HT-29 (cell line): ENCODE measurements at places on chromosomes 1 and 21.

- DNase-seq: no peak
Measured at GRCh38 chr1:172460177-172460576, 16.3 kb upstream of the PIGC start.

DNA sequence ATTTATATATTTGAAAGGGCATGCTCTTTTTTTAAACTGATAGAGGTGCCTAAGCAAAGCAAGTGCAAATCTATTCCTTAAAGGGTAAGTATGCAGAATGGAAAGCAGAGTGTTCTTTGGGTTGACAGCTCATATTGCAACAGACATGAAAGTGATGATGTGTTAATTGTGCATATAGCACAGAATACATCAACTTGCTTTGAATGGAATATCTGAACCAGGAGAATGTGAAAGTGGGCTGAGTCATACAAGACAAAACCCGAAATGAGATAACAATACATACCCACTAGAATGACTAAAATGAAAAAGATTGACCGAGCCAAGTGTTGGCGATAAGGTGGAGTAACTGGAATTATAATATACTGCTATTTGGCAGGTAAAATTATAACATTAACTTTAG, 4.3 kb downstream of the CR1 start:
- no peak for DNase-seq

DNA sequence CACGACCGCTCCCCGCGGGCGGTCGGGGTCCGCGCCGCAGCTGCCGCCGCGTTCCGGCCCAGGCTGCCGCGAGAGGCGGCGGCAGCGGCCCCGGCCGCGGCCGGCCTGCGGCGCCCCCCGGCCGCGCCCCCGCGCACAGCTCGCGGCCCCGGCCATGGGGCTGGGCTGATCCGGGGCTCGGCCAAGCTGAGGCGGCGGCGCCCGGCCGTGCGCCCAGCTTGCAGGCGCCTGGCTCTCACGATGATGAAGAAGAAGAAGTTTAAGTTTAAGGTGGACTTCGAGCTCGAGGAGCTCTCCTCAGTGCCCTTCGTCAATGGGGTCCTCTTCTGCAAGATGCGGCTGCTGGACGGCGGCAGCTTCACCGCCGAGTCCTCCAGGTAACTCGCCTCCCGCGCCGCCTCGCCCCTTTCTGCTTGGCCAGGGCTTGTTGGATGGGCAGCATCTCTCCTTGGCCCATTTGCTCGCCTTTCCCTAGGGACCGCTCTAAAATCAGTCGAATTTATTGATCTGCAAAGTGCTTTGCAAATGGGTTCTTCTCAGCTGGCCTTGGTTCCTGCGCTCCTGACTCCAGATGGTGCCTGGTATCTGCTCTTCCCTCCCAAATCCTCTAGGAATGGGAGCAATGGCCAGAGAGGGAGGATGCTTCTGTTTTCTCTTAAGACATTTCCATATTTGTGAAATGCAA, 431 bp downstream of the EEIG2 start:
- peak; percentile 22 for DNase-seq

DNA sequence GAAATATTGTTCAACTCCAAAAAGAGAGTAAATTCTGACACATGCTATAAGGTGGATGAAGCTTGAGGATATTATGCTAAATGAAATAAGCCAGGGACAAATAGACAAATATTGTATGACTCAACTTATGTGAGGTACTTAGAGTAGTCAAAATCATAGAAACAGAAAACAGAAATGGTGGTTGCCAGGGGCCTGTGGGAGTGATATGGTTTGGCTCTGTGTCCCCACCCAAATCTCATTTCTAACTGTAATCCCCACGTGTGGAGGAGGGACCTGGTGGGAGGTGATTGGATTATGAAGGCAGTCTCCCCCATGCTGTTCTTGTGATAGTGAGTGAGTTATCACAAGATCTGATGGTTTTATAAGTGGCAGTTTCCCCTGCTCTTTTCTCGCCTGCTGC, 24.7 kb upstream of the DISP1 start:
- no peak for DNase-seq

GRCh38 chr1:153291514-153291913, 21.2 kb downstream of the PGLYRP3 start:
- DNase-seq: no peak

GRCh38 chr1:20373286-20373685, 82.6 kb downstream of the VWA5B1 start:
- no peak for DNase-seq

DNA sequence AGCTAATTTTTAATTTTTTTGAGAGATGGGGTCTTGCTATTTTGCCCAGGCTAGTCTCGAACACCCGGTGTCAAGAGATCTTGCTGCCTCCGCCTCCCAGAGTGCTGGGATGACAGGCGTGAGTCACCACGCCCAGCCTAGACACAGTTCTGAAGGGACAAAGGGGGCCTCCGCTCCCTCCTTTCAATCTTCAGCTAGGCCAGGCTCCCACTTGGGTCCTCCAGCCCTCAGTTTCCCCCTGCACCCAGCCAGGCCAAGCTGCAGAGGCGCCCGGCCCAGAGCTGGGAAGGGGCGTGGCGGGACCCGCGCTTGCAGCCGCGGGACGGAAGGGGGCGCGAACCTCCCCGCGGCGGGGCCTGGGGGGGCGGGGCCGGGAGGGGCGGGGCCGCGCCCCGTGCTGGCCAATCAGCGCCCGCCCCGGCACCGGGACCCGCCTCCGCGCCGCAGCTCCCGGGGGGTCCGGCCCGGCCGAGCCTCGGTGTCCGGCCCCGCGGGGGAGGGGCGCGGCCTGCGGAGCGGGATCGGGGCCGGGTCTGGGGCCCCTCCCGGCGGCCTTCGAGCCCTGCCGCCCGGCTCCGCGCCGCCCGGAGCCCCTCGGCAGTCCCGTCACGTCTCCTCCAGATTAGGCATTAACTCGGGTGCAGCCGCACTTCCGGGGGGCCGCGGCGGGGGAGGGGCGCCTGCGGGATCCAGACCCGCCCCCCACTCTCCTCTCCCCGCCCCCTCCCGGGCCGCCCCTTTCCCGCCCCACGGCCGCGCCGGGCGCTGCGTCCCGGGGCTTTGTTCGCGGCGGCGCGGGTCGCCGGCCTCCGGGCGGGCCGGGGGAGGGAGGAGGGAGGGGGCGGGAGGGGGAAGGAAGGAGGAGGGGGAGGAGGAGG, 559 bp upstream of the AGRN start:
- DNase-seq: peak; percentile 90

DNA sequence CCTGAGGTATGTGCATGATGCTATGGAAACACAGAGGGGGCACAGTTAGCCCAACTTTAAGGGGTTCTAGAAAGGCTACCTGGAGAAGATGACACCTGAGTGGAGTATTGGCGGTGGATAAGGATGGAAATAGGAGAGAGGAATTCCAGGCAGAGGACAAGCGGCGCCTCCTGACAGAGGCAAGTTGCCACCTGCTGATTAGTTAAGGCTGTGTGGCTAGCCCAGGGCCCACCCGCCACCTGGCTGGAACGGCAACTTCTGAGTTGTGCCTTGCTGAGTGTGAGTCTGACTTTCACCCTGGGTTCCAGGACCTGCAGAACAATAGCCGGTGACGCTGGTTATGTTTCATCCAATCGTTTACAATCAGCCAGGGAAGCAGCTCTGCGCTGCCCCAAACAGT, 126.9 kb upstream of the LMO4 start:
- no peak for DNase-seq

- DNase-seq: no peak
Measured at GRCh38 chr1:221336126-221336525, 405.8 kb downstream of the DUSP10 start.

DNA sequence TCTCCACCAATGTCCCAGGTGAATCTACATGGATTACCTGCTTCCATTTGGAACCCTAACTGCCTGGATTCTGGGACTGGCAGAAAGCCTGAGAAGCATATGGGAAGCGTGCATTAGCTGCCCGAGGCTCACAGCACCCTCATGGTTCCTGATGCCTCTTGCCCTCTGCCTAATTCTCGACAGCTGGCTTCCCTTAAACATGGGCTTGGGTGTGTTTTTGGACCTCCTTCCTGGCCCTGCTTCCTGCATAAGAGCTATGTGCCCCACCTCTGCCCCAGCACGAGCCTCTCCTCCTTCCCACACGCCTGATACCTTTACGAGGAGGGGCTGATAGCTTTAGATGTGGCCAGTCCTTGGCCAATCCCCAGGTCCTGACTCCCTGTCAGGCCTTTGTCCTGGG, 152.4 kb upstream of the HMGB4 start:
- no peak for DNase-seq

GRCh38 chr1:31595836-31596736, 19.8 kb downstream of the TINAGL1 start:
- DNase-seq: no peak

GRCh38 chr1:30146448-30146847, 576.9 kb downstream of the MATN1 start:
- no peak for DNase-seq

- no peak for DNase-seq
Measured at GRCh38 chr1:187680823-187681222, 852.1 kb downstream of the PLA2G4A start.

GRCh38 chr1:29478151-29478791, 241.9 kb downstream of the PTPRU start:
- no peak for DNase-seq

GRCh38 chr1:166167572-166167925, 748 bp upstream of the FAM78B start:
- peak; percentile 19 for DNase-seq

DNA sequence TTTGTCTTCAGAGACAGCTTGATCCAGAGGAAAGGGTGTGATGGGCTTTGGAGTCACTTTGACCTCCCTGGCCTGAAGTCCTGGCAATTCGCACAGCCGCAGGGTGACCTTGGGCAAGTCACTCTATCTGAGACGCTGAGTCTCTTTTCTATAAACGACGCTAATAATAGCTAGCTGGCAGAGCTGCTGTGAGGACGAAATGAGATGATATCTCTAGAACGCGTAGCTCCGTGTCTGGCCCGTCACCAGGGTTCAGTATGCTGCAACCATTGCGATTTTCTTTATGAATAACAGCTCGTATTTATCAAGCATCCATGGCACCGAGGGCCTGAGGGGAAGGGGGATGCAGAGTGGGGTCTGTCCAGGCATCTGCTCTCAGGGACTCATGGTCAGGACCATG, 58.7 kb downstream of the IGSF21 start:
- DNase-seq: no peak

DNA sequence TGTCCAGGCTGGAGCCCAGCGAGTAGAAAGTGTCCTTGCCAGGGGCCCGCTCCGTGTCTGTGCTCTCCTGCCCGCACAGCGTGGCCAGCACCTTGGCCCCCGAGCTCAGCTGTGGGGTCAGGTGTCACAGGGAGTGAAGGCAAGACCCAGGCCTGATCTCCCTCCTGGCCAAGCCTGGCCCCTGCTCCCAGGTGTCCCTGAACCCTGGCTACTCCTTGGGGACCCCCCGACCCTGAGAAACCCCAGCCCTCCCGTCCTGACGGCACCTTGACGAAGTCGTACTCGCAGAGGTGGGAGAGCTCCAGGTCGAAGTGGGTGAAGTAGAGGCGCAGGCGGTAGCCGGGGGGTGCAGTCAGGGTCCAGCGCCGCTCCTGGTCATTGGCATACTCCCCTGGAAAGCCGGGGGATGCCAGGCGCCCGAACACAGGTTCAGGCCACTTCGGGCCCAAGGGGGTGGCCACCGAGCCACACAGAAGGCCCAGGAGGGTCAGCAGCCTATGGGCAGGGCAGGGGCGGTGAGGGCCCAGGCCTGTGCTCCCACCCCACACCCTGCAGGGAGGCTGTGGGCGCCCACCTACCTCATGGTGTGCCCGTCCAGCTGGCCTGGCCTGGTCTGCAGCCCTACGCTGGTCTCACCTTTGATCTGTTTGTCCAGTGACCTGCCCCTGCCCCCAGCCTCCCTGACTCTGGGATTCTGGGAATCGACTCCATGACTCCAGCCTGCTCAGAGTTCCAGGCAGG, at the start of gene MASP2:
TSS of gene MASP2 (minus strand) at position 615 of the 741 bp plus-strand sequence. CDS start at position 583, 32 bp downstream.
- DNase-seq: no peak

- no peak for DNase-seq
Measured at GRCh38 chr1:234405676-234406075, 32.4 kb downstream of the COA6 start.

GRCh38 chr1:207284209-207284897, 37.1 kb upstream of the CD55 start:
- DNase-seq: peak; percentile 44

GRCh38 chr1:112507921-112508277, 866 bp upstream of the WNT2B start:
- DNase-seq: no peak

DNA sequence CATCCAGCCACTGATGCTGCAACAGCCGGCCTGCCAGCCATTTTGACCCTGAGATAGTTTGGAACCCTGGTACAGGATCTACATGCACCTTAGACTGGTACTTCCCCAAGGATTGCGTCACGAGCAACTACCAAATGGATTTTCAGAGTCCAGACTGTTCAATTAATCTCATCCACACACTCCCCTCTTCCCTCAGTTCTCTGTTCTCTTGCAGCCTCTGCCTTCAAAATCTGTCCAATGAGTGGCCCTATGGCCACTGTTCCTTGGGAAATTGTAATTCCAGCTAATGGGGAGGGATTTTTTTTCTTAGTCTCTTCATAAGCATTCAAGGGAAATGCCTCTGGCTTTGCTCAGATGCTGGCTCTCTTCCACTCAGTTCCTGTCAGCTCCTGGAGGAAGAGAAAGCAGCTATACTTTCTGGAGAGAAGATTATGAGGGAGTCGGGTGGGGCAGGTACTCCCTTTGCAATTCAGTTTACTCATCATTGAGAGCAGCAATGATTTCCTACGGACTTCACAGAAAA, 19.8 kb upstream of the UAP1 start:
- DNase-seq: no peak
